Fibroblast of mammary gland (primary cell): ENCODE measurements at places on chromosomes 5 and 9.

- peak; percentile 83 for DNase-seq
Measured at GRCh38 chr5:33336891-33337636, 103.7 kb upstream of the TARS1 start.

- peak; percentile 19 for DNase-seq
Measured at GRCh38 chr9:115164511-115164974, 46.6 kb upstream of the TNC start.

GRCh38 chr5:95406426-95407090 is 15.4 kb downstream of the FAM81B start:
- DNase-seq = peak; percentile 68

- no peak for DNase-seq
Measured at GRCh38 chr9:69619233-69619632, 52.9 kb downstream of the APBA1 start.

- DNase-seq = no peak
Measured at GRCh38 chr9:36828611-36829013, 205.5 kb downstream of the PAX5 start.

- no peak for DNase-seq
Measured at GRCh38 chr9:108727580-108728111, 128.1 kb downstream of the ACTL7B start.
